ENCODE measurements at places on chromosomes 13 and 19.

DNA sequence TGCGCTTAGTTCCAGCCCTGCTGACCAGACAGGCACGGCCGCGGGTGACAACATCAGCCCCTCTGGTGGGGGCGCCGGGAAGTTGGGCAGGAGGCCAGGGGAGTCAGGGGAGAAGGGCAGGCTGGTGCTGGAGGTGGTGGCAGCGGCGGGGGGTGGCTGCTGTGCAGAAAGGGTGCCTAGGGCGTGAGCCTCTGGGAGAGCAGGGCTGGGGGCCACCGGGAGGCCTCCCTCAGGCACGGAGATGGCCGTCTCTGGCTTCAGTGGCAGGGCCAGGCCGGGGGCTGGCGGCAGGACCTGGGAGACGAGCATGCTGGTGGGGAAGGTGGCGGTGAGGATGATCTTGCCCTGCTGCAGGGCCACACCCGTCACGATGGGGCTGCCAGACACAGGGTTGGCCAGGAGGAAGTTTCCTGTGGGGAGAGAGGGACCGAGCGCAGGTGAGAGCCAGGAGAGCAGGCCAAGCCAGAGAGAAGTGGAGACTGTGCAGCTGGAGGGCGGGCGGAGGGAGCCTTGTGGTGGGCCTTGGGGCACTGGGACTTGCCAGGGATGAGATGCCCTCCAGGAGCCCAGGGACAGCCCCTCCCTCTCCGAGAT lies 3.3 kb downstream of the SIX5 start:
- DNase-seq = no peak

DNA sequence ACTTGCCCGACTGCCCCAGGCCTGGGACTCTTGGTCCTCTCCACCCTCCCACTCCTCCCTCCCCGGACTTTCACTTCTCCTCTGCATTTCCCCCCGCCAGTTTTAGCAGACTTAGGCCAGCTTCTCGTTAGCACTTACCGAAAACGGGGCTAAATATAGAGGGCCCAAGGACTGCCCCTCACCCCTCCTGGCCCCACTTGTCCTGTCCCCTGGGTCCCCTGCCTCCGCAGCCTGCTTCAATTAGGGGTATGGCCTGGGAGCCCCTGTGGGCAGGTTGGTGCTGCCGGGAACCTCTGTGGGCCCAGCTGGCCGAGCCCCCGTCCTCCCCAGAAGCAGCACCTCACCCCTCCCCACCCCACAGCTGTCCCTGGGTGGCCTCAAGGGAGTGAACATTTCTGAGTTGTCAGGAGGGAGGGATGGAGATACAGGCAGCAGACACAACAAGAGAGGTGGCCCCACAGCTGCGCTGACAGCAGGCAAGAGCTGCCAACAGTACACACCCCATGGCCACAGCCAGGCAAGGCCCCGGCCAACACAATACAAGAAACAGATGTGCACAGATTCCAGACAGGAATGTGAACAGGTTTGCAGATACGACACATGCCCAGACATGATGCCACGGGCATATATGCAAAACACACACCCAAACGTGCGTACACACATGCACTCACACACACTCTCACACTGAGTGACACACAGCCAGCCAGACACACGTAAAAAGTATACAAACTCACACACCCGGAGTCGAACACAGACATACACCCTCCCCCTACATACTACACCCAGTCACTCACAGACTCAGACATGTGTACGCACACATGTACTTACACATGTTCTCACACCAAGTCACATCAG lies 2.6 kb downstream of the POU2F2 start:
- peak; percentile 87 for DNase-seq

DNA sequence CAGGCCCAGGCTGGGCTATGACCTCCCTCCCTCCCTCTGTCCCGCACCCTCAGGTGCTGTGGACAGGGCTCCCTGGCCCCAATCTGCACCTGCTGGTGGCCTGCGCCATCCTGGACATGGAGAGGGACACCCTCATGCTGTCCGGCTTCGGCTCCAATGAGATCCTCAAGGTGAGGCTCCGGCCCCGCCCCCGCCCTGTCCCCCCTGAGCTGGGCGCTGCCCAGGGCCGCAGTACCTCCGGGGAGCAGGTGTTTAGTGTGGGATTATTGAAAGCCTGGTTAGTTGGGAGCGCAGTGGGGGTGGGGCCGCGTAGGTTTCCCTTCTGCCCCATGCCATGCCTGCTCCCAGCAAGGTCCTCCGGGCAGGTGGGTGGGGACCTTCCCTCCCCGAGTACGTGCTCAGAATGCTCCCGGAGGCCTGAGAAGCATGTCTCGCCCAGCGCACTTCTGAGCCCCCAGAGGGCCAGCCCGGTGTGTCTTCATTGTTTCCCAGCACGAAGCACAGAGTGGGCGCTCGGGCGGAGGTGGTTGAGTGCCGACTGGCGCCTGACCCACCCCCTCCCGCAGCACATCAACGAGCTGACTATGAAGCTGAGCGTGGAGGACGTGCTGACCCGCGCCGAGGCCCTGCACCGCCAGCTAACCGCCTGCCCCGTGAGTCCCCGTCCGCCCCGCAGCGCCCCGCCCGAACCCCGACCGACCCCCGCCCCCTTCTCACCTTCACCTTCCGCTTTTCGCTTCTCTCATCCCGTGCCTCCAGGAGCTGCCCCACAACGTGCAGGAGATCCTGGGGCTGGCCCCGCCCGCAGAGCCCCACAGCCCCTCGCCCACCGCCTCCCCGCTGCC lies 8.8 kb downstream of the IL4I1 start:
- DNase-seq = no peak

GRCh38 chr13:110259651-110260050 lies 47.3 kb downstream of the COL4A1 start:
- no peak for DNase-seq

GRCh38 chr13:112445411-112446271 lies 69.5 kb downstream of the SPACA7 start:
- DNase-seq = no peak

DNA sequence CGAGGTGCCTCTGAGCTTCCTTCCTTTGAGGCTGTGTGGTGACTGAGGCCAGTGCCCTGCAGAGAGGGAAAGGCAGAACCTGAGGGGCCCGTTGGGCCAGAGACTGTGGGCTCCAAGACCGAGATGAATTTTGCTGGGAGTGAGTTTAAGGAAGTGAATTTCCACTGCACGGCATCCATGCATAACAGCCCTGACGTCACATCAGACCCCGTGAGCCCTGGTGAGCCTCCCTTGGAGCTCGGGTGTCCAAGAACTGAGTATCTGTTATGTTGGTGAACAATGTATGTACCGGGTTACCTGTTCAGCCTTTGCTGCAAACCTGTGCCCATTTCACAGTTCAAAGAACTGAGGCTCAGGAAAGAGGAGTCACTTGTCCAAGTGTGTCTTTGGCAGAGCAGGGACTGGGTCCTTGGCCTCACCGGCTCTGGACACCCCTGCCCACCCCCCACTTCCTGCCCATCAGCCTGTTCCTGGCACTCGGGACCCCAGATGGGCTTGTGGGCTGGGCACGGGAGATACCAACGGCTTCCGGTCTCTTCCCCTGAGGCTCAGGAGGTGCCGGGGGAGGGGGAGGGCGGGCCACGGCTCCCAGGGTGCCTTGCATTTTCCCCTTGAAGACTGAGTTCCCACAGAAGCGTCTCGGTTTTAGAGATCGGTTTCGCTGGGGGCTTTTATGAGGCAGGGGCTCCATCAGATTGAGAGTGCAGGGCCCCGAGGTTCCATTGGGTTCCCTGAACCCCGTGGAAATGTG lies 33.7 kb downstream of the NFILZ start:
- DNase-seq = peak; percentile 64

Measured in germinal center (tissue), 1 donor.